Nephron progenitor cell (in vitro differentiated cells): ENCODE measurements at places on chromosomes 7 and 10.

- no peak for DNase-seq
Measured at GRCh38 chr10:80411267-80411668, 2.9 kb downstream of the PRXL2A start.

DNA sequence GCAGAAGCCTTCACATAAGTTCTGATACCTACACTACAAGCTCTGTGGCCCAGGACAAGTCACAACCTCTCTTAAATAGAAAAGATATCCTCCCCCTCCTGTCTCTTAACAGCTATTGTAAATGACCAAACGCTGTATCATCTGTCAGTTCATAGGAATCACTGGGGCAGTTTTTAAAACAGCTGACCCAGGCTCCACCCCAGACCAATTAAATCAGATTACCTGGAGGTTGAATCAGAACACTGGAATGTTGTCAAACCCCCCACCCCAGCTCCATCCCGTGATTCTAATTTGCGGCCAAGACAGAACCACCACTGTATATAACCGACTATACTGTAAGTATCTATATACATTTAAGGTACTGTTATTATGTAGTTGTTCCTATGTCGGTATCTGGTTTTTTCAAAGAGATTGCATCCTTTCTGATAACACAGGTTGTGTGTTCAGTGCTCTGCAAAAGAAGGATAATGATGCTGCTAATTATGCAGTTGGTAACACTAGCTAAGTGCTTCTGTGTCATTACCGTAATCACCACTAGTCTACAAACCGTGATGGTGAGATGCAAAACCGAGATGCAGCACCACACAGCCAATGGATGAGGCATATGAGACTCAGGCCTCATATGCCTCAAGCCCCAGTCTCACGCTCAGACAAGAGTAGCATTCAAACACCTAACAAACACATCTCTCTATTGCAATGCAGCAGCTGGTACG, 47.4 kb downstream of the TNS3 start:
- DNase-seq = no peak

DNA sequence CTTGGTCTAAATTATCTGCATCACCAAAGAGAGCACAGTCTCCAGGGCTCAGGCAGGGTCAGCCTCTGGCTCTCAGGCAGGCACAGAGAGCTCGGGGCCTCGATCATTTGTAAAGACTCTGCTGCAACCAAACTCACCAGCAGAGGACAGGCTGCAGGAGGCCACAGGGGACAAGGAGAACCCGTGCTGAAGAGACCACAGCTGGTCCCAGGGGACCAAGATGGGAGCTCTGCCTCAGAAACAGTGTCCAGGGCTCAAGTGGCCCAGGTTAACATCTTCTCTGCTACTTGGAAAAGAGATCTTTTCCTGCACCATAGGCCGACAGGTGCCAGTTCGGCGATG, 543.2 kb downstream of the PTPRN2 start:
- DNase-seq = no peak

DNA sequence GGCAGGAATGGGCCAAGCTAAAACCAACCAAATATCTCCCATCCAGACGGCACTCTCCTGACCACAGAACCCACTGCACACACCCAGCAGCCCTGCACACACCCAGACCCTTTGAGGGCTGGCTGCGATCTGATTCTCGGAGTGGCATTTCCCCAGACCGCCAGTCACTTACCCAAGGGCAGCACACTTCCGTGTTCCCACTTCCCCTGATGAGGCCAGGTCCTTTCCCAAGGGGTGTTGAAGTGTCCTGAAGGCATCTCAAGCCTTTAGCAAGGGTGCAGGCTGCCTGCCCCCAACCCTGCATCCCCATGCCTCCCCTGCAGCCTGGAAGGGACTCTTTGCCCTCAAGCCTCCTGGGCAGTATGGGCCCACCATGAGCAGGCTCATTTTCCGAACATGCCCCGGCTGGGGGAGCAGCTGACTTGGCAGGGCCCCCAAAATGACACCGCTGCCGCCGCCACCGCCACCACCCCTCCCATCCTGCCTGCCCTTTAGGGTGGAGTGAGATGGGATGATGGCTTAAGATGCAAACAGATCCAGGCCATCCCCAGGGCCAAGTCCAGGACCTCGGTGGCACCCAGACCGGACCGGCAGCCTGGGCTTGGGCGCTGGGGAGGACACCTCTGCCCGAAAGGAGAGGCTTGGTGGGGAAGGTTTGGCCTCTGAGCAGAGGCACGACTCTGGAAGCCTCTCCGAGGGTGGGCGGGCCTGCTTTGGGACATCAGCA, 159.8 kb downstream of the NRF1 start:
- no peak for DNase-seq

GRCh38 chr10:122018951-122019413, 30.0 kb downstream of the TACC2 start:
- DNase-seq = no peak
